ENCODE measurements at places on chromosomes 7 and 10. TPM values are rescaled to one million over a fixed set of nuclear protein-coding genes. Genes with fewer than 3 reads are reported as not detected.

DNA sequence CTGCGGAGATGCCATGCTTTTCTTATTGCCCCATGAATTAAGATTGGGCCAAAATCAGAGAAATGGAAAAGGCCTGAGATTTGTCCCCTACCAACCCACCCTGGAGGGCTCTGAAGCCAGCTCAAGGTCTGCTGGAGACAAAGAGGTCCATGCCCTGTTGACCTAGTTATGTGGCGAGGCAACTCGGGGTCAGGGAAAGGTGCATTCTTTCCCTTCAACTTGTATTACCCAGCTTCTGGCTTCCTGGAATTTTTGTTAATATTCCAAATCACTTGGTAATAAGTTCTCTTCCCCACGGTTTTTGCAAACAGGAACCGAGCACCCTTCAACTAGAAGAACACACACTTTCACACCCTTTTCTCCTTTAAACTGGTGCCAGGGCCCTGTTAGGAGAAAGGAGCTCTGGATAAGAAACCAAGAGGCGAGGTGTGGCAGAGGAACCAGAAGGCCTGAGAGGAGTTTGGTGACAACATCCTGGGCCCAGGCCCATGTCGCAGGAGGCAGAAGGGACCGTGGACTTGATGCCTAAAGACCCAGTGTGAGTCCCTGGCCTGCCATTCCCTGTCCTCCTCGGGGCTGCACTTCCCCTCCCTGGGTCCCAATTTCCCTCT is 12.5 kb upstream of the SFRP5 start:
- no peak overlapping the region for H3K4me3 ChIP-seq
- H3K36me3 ChIP-seq: no peaks in the 10 kb centered on the region
- peaks cover 2% of the 10 kb centered on the region for H3K27me3 ChIP-seq
- no peak overlapping the region for H3K27ac ChIP-seq

- no peaks in the 10 kb centered on the region for H3K27me3 ChIP-seq
- no peak overlapping the region for H3K27ac ChIP-seq
- H3K4me3 ChIP-seq: no peak overlapping the region
- H3K4me1 ChIP-seq: no peaks in the 10 kb centered on the region
These were observed 84.9 kb downstream of the CAMK1D start for GRCh38 chr10:12434277-12434676.

The ELOVL3 gene
- not detected for total RNA-seq

DNA sequence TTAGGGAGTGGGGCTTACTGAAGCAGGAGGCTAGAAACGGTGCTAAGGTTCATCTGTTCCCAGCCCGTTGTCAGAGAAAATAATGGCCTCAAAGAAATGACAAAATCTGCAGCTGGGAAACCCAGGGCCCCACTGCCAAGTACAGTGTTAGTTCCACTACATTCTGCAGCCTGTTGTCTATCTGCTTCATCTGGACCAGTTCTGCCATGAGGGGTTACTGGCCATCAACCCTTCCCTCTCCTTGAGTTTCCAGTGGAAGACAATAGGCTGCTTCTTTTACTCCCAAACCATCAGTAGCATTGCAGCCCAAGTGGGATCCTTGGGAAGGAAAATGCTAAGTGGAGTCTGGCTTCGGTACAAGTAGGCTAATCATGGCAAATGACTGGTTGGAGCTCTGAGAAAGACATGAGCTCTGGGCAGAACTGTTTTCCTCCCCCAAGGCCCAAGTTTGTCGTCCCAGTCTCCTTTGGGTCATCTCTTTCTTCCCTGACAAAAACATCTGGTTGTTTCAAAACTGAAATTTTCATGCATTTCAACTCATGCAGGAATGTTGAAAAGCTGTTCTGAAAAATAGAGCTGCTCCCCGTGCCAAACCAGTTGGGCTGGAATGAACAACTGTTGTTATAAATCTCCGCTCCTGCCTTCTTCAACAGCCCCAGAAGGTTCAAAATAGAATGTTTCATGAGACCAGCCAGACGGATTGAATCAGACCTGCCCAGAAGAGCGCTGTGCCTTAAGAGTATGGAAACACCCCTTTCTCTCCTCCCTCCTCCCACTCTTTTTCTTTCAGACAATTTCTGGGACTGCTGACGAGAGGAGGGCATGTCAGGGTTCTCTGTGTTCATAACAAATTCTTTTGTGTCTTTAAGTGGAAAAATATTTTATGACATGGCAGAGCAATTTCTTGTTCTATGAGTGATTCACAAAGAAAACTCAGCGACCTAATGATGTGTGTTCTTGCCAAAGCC is 116.6 kb downstream of the RAB18 start:
- H3K27ac ChIP-seq: no peak overlapping the region
- peaks cover 3% of the 10 kb centered on the region for H3K27me3 ChIP-seq
- no peak overlapping the region for H3K4me3 ChIP-seq
- H3K36me3 ChIP-seq: no peaks in the 10 kb centered on the region
- no peaks in the 10 kb centered on the region for H3K4me1 ChIP-seq

GRCh38 chr7:157318015-157318706 is 18.6 kb upstream of the DNAJB6 start:
- H3K27ac ChIP-seq: peak overlapping the region; percentile 37
- H3K27me3 ChIP-seq: no peaks in the 10 kb centered on the region
- DNase-seq: no peak
- no peaks in the 10 kb centered on the region for H3K36me3 ChIP-seq

DNA sequence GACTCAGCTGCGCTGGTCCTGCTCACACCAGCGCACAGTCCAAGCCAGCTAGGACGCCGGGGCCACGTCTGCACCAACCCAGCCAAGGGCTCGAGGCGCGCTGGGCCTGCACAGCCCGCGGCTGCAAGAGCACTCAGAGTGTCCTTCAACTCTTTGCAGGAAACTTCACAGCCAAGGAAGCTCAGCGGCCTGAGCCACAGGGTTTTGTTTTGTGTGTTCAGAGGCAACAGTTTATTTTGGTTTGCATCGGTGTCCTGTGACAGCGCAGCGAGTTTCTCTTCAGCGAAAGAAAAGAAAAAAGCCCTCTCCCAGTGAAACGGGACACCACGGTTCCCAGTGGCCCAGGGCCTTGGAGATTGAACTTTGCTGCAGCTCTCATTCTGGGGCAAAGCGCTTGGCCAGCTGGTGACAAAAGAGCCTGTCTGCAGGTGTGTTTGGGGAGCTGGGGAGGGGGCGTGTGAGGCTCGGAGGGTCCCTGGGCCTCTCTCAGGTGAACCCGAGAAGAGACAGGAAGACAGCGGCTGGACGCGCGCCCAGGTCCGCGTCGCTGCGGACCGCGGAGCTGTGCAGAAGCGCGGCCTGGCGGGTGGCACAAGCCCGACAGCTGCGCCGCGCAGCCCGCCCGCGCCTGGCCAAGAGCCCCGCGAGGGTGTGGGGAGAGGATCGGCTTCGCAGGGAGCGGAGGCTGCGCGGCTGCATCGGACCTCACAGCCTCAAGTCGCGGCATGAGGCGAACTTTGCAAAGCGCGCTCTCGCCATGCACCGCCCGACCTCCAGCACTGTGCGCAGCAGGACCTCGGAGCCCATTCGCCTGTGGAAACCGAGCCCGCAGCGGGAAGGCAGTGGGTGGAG is 922 bp downstream of the CXCL12 start:
- H3K27ac ChIP-seq: peak overlapping the region; percentile 55
- H3K4me1 ChIP-seq: no peaks in the 10 kb centered on the region
- peak overlapping the region; percentile 62 for H3K4me3 ChIP-seq
- no peaks in the 10 kb centered on the region for H3K36me3 ChIP-seq

GRCh38 chr10:62056219-62056618 is 154.7 kb downstream of the ARID5B start:
- peak overlapping the region; percentile 23 for H3K4me3 ChIP-seq
- H3K36me3 ChIP-seq: peaks cover 2% of the 10 kb centered on the region
- peak overlapping the region; percentile 78 for H3K27ac ChIP-seq
- peaks cover 99% of the 10 kb centered on the region for H3K4me1 ChIP-seq
- H3K27me3 ChIP-seq: no peaks in the 10 kb centered on the region
- DNase-seq: no peak

GRCh38 chr7:44287488-44288380 is 37.7 kb downstream of the CAMK2B start:
- H3K4me3 ChIP-seq: no peak overlapping the region
- H3K27ac ChIP-seq: no peak overlapping the region
- H3K4me1 ChIP-seq: no peaks in the 10 kb centered on the region
- peaks cover 1% of the 10 kb centered on the region for H3K27me3 ChIP-seq

- peaks cover 44% of the 10 kb centered on the region for H3K4me1 ChIP-seq
- peak overlapping the region; percentile 97 for H3K27ac ChIP-seq
These were observed 675 bp downstream of the SLC4A2 start for GRCh38 chr7:151060113-151060415.

The PTCD1 gene
- 6.9 TPM for total RNA-seq

DNA sequence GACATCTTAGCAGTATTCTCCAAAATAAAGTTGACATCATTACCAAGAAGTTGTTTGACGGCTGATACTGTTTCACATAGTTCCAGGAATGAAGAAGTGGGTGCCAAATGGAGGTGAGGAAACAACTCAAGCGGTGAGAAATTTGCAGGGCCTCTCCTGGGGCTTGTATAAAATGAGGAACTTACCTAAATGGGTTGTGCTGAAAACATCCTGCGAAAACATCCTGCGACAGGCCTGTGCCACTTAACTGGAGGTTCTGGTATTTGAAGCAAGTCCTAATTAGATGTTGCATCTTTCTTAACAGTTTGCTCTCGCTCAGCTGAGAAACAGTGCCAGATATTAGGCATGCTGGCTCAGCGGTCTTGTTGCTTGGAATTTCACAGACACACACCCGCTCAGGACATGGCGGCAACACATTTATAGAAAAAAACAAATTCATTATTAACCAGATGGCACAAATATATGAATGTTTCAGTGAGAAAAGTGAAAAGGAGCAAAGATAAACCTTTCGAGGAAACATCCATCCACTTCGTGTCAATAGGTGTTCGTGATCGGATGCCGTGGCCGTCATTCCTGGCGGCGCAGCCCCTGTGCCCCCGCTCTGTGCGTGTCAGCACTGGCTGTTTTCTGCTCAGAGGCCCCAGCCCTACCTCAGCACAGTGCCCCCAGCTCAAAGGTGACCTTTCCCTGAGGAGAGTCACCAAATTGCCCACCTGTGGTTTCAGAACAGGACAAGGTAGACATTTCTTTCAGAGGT is 48.1 kb downstream of the CDC123 start:
- no peak for DNase-seq
- H3K4me1 ChIP-seq: no peaks in the 10 kb centered on the region
- H3K27me3 ChIP-seq: no peaks in the 10 kb centered on the region
- peak overlapping the region; percentile 60 for H3K27ac ChIP-seq
- H3K4me3 ChIP-seq: no peak overlapping the region

DNA sequence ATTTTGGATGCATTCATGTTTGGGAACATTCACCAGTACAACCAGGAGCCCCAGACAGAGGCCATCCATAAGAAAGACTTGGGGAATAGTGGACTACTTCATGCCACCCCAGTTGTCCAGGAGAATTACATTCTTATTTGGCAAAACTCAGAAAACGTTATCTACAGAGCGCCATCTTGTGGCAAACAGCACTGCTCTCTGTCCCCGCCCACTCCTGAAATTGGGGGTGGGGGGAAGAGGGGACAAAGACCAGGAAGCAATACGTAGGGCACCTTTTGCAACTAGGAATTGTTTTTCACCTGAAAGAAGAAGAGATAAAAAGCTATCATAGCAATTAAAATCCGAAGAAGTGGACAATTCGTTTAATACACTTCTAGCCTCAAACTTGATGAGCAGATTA is 134.6 kb upstream of the MGMT start:
- DNase-seq: peak; percentile 8
- no peak overlapping the region for H3K27ac ChIP-seq
- H3K27me3 ChIP-seq: no peaks in the 10 kb centered on the region
- no peak overlapping the region for H3K4me3 ChIP-seq
- no peaks in the 10 kb centered on the region for H3K36me3 ChIP-seq
- H3K4me1 ChIP-seq: peaks cover 6% of the 10 kb centered on the region

GRCh38 chr7:30817371-30817767 is 46.2 kb downstream of the MINDY4 start:
- H3K4me1 ChIP-seq: peaks cover 30% of the 10 kb centered on the region
- H3K27ac ChIP-seq: peak overlapping the region; percentile 73
- H3K36me3 ChIP-seq: no peaks in the 10 kb centered on the region
- no peak overlapping the region for H3K4me3 ChIP-seq
- no peaks in the 10 kb centered on the region for H3K27me3 ChIP-seq

DNA sequence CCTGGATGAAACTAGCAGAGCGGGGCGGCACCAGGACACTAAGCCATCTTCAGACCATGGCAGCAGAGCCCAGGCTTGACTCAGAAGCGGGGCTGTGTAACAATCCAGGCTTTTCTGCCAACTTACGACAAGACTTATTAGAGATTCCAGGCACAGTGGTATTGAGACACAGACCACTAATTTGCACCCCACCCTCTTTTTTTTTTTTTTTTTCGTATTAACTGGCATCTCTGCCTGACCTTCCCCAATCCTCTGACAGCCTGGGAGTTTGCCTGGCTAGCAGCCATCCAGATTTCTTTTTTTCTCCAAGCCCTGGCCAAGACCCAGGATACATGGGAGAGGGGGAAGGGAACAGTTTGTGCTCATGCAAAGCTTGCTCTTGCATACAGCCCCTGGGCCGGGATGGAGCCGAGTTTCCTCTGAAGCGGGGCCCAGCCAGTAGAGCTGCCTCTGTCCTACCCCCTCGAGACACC is 182.4 kb downstream of the PLXNA4 start:
- H3K36me3 ChIP-seq: no peaks in the 10 kb centered on the region
- no peaks in the 10 kb centered on the region for H3K27me3 ChIP-seq
- H3K27ac ChIP-seq: no peak overlapping the region

DNA sequence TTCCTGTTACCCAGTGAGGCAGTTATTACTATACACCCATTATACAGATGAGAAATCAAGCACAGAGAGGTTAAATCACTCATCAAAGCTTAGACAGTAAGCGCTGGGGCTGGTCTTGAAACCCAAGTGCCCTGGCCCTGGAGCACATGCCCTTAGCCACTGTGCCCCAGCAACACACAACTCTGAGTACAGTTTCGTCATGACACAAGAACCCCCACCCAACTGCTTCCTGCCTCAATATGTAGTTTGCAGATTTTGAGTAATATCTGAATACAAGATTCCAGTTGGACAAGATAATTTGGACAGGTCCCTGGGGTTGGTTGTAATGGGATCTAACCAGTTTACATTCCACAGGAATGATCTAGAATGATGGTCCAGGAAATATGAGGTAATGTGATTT is 62.8 kb downstream of the SH3PXD2A start:
- H3K36me3 ChIP-seq: no peaks in the 10 kb centered on the region
- no peak overlapping the region for H3K27ac ChIP-seq
- no peaks in the 10 kb centered on the region for H3K4me1 ChIP-seq
- DNase-seq: no peak
- H3K27me3 ChIP-seq: no peaks in the 10 kb centered on the region

- H3K27me3 ChIP-seq: no peaks in the 10 kb centered on the region
- no peak overlapping the region for H3K4me3 ChIP-seq
- no peak overlapping the region for H3K27ac ChIP-seq
- no peak for DNase-seq
- no peaks in the 10 kb centered on the region for H3K4me1 ChIP-seq
These were observed 533.7 kb upstream of the IGFBP3 start for GRCh38 chr7:46454816-46455215.

The TMEM270 gene
- total RNA-seq: not detected

The NYAP1 gene
- total RNA-seq: 21.3 TPM

Measured in tibial nerve (tissue), 4 donors.